GM12892 (cell line): ENCODE measurements at places on chromosomes 2 and 18.

DNA sequence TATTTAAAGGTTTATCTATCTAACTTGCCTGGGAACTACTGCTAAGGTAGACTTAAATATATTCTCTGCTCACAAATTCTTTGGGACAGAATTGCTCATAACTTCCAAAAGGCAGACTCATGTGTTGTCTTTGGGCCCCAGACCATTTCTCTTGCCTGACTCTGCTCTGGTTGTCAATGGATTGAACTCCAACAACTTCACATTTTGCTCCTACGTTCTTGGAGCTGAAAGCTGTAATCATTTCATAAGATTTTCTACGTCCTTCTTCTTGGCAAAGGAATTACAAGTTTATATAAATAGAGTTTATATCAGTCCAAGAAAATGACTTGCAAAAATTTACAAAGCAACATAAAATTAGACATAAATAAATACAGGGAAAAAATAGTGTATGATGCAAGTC, 32.9 kb upstream of the PPM1B start:
- no peak for DNase-seq

DNA sequence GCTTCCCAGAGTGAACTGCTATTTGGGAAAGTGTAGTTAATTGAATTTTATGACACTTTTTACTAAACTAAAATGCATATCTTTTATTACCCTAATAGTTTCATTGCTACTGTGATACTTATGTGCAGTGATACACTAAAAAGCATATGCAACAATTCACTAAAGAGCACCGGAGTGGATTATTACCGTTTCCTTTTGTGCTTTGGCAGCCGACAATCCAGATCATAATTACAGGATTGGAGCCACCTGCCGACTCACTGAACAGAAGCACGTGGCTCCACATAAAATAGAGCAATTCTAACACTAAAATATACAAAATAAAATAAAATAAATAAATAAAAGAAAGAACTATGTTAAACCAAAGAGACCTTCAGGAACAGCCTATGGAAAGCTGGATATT, 583.4 kb downstream of the NRXN1 start:
- no peak for DNase-seq

DNA sequence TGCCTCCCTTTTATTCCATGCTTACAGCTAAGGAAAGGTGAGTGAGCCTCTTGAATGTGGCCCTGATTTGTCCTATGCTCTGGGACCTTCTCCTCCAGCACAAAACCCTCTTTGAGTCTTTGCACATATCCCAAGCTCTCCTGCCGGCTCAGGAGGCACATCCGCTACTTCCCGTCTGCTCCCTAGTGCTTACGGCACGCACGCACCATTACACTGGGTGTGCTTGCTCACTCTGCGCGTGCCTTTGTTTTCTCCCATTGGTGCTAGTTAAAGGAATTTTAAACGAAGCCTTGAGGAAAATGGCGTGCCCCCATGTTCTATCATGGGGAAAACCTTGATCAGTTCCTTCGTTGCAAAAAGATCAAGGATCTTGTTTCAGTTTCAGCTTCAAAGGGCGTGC, 7.9 kb upstream of the DGKD start:
- DNase-seq: no peak

- DNase-seq: no peak
These were observed 29.2 kb upstream of the ALLC start for GRCh38 chr2:3628800-3629199.

DNA sequence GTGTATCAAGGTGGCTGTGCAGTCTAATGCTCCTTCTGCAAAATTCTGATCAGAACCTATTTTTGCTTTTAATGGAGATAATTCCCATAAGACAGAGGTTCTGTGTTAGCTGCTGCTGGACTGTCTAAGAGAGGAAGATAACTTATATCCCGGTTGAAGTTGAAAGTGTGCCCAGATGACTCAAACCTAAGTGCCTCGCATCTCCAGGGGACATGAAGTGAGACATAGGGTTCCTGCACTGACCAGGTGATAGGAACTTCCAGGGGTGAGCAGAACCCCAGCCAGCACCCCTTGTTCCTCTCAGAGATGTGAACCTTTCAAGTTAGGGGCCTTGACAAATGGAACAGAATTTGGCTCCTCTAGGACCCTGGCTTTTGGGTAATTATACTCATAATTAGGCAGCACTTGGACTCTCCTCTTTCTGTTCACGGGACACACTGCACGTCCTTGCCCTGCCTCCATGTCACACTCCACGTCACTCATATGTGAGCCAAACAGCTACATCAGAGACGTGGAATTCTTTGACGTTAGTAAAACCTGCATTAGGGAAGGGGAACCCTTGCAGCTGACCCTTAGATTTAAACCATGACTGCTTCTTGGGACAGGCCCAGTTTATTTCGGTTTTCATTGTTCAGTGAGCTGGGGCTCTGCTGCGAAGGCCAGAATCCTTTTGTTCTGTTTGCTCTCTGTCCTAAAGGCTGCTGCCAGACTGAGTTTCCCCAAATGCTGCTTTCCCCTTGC, 104.5 kb upstream of the ALPP start:
- no peak for DNase-seq

GRCh38 chr2:79793006-79793405, 280.2 kb downstream of the CTNNA2 start:
- no peak for DNase-seq
